ENCODE measurements at places on chromosomes 5 and 9.

GRCh38 chr5:157562111-157562581 is 13.4 kb downstream of the ADAM19 start:
- no peak for DNase-seq

DNA sequence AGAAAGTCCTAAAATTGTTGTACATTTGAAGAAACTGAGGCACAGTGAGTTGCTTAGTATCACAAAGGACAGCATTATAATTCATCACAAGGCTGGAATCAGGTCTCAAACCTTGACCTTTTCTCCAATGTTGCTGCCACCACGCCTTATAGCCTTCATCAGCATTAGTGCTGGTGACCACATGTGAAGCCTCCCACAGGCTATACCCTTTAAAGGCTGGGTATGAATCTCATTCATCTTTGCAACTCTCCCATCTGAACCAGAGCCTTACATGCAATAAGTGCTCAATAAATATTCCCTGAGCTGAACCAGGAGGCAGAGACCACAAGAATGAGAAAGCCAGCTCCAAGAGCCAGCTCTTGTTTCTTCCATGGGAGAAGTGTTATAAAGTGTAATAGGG is 104.7 kb downstream of the SPOCK1 start:
- no peak for DNase-seq

GRCh38 chr5:55063899-55064298 is 38.5 kb upstream of the GZMA start:
- DNase-seq: no peak

DNA sequence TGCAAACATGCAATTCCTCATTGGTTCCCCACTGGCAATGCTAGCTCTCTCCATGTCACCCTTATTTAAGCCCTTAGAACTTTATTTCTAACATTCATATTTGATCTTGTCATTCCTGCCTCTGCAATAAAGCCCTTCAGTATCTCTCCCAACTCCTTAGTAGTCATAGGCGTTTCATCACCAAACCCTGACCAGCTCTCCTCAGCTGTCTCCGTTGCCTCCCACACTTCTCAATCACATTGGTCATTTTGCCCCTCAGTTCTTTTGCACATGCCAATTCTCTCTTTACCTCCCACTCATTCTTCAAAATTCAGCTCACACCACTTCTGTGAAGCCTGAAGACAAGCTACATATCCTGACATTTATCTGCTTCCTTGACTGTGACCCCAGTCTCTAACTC is 2.8 kb upstream of the RUSC2 start:
- no peak for DNase-seq

DNA sequence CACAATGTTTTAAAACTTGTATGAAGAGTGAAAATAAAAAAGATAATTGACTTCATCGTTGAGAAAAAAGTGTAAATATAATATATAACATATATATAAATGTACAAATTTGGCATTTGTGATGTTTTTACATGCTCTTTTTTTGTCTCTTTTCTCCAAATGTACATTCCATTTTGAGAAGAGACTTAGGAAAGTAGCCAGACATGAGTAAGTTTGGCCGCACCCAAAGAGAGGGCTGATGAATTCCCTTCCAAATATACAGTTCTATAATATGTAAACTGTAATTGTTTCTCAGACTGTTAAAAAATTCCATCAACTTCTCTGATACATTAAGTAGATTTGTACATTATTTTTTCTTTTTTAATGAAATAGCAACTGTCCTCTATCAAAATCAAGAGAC is 193.2 kb upstream of the MAP3K1 start:
- no peak for DNase-seq

GRCh38 chr9:15178631-15179030 is 128.4 kb downstream of the TTC39B start:
- no peak for DNase-seq

- DNase-seq: no peak
Measured at GRCh38 chr9:124767821-124768220, 3.3 kb downstream of the NR6A1 start.

GRCh38 chr9:7137040-7137439 is 379.3 kb downstream of the KDM4C start:
- no peak for DNase-seq

DNA sequence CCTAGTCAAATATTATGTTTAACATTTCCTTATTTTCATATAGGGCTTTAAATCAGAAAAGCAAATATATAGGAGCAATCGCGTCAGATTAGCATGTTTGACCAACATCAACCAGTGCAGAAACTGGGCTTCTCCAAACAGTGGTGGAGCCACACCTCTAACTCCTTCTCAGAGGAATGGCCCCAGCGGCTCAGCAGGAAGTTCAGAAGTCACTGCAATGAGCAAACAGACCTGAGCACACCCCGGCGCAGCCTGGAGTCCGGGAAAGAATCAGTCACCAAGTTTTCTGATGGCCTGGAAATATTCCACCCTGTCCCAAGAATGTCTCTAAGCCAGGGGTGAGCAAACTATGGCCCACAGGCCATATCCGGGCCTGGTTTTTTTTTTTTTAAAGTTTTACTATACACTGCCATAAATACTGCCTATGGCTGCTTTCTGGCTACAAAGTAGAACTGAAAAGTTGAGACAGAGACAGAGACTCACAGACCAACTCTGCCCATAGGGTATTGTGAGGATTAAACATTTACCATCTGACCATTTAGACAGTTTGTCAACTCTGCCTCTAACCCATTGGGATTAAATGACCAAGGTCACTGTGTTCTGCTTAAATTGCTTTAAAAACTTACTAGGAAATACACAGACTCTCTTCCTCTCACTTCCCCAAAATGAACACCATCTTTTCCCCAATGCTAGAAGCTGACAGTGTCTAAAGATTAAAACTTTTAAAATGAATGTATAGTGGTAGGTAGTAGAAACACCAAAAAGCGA is 5.4 kb downstream of the GOLM1 start:
- DNase-seq: no peak

DNA sequence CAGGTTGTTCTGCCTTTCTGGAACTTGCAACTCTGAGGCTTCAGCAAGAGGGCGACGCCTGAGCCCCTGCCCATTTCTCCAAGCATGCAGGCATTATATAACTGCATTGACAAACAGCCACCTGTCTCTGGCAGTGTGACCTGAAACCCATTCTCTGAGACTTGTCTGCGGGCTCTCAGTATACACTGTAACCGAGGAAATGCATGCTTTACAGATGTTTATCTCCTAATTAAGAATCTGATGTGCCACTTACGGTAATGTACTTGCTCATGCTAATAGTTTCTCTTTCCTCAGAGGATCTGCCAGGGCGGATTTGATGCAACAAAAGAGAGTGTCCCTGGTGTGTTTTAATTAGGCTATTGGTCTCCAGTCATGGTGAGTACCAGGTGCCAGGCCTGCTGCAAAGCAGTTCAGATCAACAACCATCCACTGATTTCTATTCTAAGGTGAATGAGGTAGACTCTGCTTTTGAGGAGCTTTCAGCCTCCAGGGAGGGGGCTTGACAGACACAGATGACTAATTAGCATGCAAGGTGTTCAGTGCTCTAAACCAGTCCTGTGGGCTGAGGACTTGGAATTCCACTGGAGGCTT is 593.7 kb upstream of the KLF4 start:
- no peak for DNase-seq

DNA sequence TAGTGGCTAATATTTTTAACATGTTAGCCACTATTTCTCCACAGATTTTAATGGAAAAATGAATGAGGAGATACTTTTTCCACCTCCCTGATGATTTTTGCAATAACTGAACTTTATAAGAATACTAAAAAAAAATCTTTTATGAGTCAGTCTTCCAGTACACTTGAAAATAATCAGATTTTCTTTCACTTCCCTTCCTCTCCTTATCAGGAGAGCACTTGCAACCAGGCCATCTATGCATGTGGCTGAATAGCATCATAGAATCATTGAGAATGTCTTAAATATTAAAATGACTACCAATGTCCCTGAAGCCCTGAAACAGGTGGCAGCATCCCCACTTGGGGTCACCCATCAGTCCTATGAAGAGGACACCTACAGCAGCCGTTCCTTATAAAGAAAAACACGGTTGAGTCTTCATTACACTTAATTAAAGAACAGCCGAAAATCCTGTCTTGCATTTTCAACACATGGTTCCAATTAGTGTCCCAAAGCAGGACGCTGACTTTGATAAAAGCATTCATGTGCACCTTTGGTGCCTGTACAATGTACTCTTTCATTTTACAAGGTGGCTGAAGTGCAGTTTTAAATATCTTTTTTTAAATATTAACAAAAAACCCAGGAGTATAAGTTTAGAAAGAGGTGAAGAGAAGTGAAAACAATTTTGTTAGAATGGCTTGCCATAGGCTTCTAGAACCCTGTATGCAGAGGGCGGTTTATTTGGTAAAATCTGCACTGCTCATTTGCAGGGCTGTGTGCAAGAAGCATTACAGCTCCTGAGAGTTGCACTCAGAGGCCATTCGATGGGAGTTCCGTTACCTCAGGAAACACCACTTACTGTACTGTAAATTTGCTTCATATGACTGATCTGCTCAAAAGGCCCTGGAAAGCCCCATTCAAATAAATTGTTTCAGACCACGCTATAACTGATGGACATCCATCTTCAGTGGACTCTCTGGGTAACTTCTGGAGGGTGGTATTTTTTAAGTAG is 106.9 kb upstream of the VCAN start:
- no peak for DNase-seq

GRCh38 chr9:4382722-4383317 is 83.0 kb upstream of the GLIS3 start:
- DNase-seq: no peak

DNA sequence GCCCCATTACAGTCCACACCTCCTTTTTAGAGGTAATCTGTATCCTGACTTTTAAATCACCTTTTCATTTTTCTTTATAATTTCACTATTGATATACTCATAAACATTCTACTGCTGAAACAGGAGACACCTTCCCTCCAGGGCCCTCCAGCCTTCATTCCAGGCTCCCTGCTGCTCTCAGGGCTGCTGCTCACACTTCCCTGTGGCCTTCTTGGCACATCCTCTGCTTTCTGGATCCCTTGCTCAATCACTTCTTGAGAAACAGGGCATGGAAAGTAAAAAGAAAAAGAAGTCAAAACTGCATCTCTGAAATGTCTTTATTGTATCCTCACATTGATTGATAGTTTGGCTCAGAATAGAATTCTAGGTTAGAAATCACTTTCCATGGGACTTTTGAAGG is 19.3 kb upstream of the WNT8A start:
- no peak for DNase-seq

- DNase-seq: no peak
Measured at GRCh38 chr5:95069948-95070347, 214.9 kb downstream of the MCTP1 start.

DNA sequence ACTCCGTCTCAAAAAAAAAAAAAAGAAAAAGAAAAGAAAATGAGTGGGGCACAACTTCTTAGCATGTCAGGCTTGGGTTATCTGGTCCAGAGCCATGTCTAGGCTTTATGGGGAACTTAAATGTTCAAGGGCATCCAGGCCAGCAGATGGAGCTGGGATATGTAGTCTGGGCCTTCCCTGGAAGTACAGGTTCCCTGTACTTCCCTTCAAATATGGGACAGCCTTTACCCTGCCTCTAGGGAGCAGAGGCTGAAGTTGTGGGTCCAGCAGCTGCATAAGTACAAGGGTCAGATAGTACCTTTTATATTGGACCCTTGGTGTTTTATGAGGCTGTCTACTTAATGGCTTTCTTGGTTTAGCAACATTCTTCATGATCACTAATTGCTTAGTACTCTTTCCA is 42.1 kb downstream of the FAF2 start:
- no peak for DNase-seq

GRCh38 chr5:169511708-169512107 is 71.9 kb upstream of the SPDL1 start:
- DNase-seq: no peak

All from stimulated activated CD4-positive, alpha-beta T cell treated with anti-CD3 and anti-CD28 coated beads, Interleukin-12 subunit alpha, Interleukin-12 subunit beta, amount 100 ng/mL, for 24 hours (primary cell).